Right lobe of liver (tissue), 6 donors: ENCODE measurements at places on chromosomes 5 and 9.

GRCh38 chr5:141681695-141682641, at the start of gene ARAP3:
Gene ARAP3 (minus strand): TSS chr5:141682230. CDS start chr5:141680486, 1,744 bp downstream.
- no peaks in the 10 kb centered on the region for H3K36me3 ChIP-seq
- no peaks in the 10 kb centered on the region for H3K27me3 ChIP-seq
- H3K4me3 ChIP-seq: peak within 1 kb of the TSS; percentile 47
- H3K4me1 ChIP-seq: no peaks in the 10 kb centered on the region

GRCh38 chr5:15564523-15564922, 64.5 kb downstream of the FBXL7 start:
- no peaks in the 10 kb centered on the region for H3K36me3 ChIP-seq
- no peak overlapping the region for H3K4me3 ChIP-seq
- no peak overlapping the region for H3K27ac ChIP-seq
- H3K4me1 ChIP-seq: no peaks in the 10 kb centered on the region
- H3K27me3 ChIP-seq: no peaks in the 10 kb centered on the region

DNA sequence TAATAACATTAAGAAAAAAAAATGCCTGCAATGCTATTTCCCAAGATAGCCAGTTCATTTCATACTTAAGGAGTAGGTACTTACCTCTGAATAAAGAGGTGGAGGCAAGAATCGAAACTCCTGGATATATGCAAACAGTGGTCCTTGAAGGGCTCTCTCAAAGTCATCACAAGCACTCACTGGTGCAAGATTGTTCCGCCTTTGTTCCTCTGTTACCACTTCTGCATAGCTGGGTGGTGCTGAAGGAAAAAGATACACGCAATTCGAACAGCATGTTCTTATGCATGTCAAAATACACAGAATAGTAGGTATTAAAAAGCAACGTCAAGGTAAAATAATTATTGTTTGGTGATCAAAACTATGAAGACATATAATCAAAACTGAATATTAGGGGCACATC, 9.5 kb downstream of the ARRDC3 start:
- peaks cover 15% of the 10 kb centered on the region for H3K36me3 ChIP-seq
- H3K27me3 ChIP-seq: no peaks in the 10 kb centered on the region
- no peaks in the 10 kb centered on the region for H3K4me1 ChIP-seq
- H3K27ac ChIP-seq: no peak overlapping the region
- H3K4me3 ChIP-seq: no peak overlapping the region
- DNase-seq: no peak

- no peaks in the 10 kb centered on the region for H3K27me3 ChIP-seq
- H3K4me1 ChIP-seq: no peaks in the 10 kb centered on the region
- DNase-seq: no peak
These were observed 94.4 kb upstream of the IFNE start for GRCh38 chr9:21576331-21577189.

DNA sequence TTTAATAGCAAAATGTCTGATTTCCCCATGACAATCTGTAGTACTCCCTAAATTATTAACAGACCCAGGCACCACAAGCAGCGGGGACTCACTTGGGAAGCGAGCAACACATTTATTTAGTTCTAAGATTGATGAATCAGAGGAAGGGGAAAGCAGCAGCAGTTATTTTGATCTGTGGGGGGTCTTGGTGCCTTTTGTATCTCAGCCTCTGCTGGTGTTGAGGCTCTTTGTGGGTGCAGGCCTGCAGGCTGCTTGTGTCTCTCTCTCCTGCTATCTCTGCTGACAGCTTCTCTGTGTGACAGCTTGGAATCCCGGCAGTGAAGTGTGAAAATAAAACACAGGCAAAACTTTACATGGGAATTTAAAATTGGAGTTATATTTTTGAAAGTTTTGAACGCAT, 878.2 kb upstream of the DMAC1 start:
- DNase-seq: no peak
- H3K36me3 ChIP-seq: no peaks in the 10 kb centered on the region
- H3K27me3 ChIP-seq: no peaks in the 10 kb centered on the region

DNA sequence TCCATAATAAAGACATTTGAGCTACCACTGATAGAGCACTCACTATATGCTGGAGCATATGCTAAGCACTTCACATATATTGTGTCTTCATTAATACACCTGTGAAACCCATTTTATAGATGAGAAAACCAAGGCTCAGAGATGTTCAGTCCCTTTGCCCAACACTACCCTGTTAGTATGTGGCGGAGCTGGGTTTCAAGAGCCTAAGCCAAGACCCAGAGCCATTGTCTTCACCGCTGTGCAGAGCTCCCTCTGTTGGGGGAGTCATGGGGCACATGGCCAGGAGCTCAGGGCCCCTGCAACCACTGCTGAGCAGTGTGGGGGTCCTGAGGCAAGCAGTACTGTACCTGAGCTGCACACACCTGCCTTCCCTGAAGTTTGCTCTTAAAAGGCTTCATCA, 37.3 kb upstream of the SLC25A51 start:
- H3K4me3 ChIP-seq: no peak overlapping the region
- no peaks in the 10 kb centered on the region for H3K27me3 ChIP-seq
- peaks cover 12% of the 10 kb centered on the region for H3K4me1 ChIP-seq
- no peak for DNase-seq
- no peak overlapping the region for H3K27ac ChIP-seq

GRCh38 chr5:11851416-11851815, 52.8 kb downstream of the CTNND2 start:
- H3K27me3 ChIP-seq: no peaks in the 10 kb centered on the region
- no peak overlapping the region for H3K4me3 ChIP-seq
- no peaks in the 10 kb centered on the region for H3K36me3 ChIP-seq
- no peaks in the 10 kb centered on the region for H3K4me1 ChIP-seq
- H3K27ac ChIP-seq: no peak overlapping the region

DNA sequence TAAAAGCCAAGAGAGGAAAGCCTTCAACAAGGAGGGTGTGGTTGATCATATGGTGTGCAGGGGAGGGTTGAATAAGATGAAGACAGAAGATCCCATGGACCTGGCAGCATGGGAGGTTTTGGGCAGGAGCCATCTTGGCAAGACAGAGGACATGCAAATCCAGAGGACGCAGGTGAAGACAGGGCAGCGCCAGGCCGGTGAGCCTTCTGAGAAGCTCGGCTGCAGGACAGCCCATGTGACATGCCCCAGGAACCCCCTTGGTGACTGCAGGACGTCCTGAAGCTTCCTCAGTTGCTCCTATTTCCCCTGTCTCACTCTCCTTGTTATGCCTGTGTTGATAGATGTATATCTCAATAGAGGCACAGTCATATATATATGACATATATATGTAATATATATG, 159.4 kb downstream of the GADD45G start:
- no peak for DNase-seq
- H3K4me1 ChIP-seq: peaks cover 6% of the 10 kb centered on the region
- H3K36me3 ChIP-seq: no peaks in the 10 kb centered on the region
- H3K4me3 ChIP-seq: no peak overlapping the region
- H3K27ac ChIP-seq: no peak overlapping the region

- H3K4me1 ChIP-seq: no peaks in the 10 kb centered on the region
- H3K36me3 ChIP-seq: no peaks in the 10 kb centered on the region
- no peaks in the 10 kb centered on the region for H3K27me3 ChIP-seq
- DNase-seq: no peak
- no peak overlapping the region for H3K27ac ChIP-seq
These were observed 85.4 kb downstream of the TRIM36 start for GRCh38 chr5:115084246-115084793.

GRCh38 chr5:82445726-82446335, 167.7 kb upstream of the RPS23 start:
- H3K4me3 ChIP-seq: no peak overlapping the region
- no peak for DNase-seq
- H3K27ac ChIP-seq: no peak overlapping the region

- no peaks in the 10 kb centered on the region for H3K27me3 ChIP-seq
- peak; percentile 58 for DNase-seq
- no peaks in the 10 kb centered on the region for H3K36me3 ChIP-seq
- no peak overlapping the region for H3K4me3 ChIP-seq
- no peak overlapping the region for H3K27ac ChIP-seq
- no peaks in the 10 kb centered on the region for H3K4me1 ChIP-seq
These were observed 231.0 kb downstream of the CDK5RAP2 start for GRCh38 chr9:120348951-120349429.

DNA sequence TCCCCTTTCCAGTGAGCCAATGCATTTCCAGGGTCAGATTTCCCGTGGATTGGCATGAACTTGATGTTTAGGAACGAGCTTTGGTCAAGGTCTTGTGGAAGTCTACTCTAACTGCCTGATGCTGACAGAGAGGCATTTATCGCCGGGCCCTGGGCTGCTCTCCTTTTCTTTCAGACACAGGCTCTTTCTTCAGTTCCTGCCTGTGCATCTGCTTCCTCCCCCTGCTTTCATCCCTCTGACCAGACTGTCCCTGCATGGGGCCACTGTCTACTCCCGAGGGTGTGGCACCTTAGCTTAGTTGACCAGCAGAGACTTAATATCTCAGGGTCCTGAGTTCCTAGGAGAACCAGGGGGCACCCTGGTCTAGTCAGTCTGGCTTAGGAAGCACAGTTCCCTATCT, 41.2 kb downstream of the RALGPS1 start:
- H3K27ac ChIP-seq: no peak overlapping the region
- H3K27me3 ChIP-seq: no peaks in the 10 kb centered on the region
- DNase-seq: no peak
- H3K36me3 ChIP-seq: no peaks in the 10 kb centered on the region
- no peaks in the 10 kb centered on the region for H3K4me1 ChIP-seq
- H3K4me3 ChIP-seq: no peak overlapping the region

GRCh38 chr5:52731274-52732027, 56.3 kb upstream of the ITGA1 start:
- no peaks in the 10 kb centered on the region for H3K4me1 ChIP-seq
- H3K4me3 ChIP-seq: no peak overlapping the region
- DNase-seq: no peak
- no peaks in the 10 kb centered on the region for H3K27me3 ChIP-seq

DNA sequence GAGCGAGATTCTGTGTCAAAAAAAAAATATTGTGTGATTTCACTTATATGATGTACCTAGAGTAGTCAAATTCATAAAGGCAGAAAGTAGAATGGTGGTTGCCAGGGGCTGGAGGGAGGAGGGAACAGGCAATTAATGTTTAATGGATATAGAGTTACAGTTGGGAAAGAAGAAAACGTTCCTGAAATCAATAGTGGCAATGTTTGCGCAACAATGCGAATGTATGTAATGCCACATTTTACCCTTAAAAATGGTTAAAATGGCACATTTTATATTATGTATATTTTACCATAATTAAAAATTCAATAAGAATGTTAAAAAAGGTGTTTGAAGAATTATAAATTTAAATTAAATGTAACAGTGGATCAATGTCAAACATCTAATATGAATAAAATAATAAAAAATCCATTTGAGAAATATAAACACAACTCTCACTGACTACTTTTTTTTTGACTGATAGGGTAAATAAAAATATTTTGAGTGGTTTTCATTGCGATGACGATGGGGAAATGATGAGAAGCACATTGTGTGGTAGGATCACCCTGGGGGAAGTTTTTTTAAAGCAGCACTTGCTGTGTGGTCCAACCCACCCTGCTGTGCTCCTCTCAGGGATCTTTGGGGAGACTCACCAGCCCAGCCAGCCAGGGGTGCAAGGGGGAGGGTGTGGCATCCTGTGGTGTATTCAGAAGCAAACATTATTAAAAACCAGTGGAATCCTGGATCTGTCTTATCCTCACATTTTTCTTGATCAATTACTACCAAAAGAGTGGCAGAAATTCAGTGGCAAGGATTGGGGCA, 4.3 kb downstream of the FYB1 start:
- H3K36me3 ChIP-seq: no peaks in the 10 kb centered on the region
- no peak overlapping the region for H3K4me3 ChIP-seq
- no peaks in the 10 kb centered on the region for H3K4me1 ChIP-seq
- DNase-seq: no peak
- no peaks in the 10 kb centered on the region for H3K27me3 ChIP-seq
- no peak overlapping the region for H3K27ac ChIP-seq

DNA sequence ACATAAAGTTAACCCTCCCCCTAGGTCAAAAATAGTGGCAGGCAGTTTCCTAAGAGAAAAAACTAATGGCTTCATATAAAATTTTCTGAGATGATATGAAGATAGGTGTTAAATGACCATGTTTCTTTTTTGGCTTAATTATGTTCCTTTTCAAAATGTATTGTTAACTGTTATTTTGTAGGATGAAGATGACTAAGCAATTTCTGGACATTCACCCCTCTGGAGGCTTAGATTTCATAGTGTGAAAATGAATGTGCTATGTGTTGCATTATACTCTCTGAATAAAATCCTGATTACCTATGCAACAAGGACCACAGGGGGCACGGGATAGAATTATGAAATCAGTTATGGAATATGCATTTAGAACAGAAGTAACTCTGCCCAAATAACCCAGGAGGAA, 233.5 kb downstream of the MRPS30 start:
- no peaks in the 10 kb centered on the region for H3K27me3 ChIP-seq
- DNase-seq: no peak
- no peaks in the 10 kb centered on the region for H3K4me1 ChIP-seq
- no peak overlapping the region for H3K27ac ChIP-seq

GRCh38 chr9:33472171-33472880, 1.4 kb downstream of the NOL6 start:
- peaks cover 14% of the 10 kb centered on the region for H3K4me1 ChIP-seq
- peaks cover 16% of the 10 kb centered on the region for H3K36me3 ChIP-seq
- no peak overlapping the region for H3K4me3 ChIP-seq
- no peak overlapping the region for H3K27ac ChIP-seq
- H3K27me3 ChIP-seq: no peaks in the 10 kb centered on the region

- no peak overlapping the region for H3K4me3 ChIP-seq
- no peaks in the 10 kb centered on the region for H3K36me3 ChIP-seq
- no peak for DNase-seq
These were observed 11.1 kb upstream of the ARAP3 start for GRCh38 chr5:141692919-141693725.

- no peaks in the 10 kb centered on the region for H3K36me3 ChIP-seq
- H3K27me3 ChIP-seq: no peaks in the 10 kb centered on the region
- H3K4me3 ChIP-seq: no peak overlapping the region
- no peaks in the 10 kb centered on the region for H3K4me1 ChIP-seq
- H3K27ac ChIP-seq: no peak overlapping the region
These were observed 603.8 kb downstream of the TLE4 start for GRCh38 chr9:80175286-80176150.

- no peak within 1 kb of the TSS for H3K27ac ChIP-seq
- no peaks in the 10 kb centered on the region for H3K4me1 ChIP-seq
- DNase-seq: no peak
- no peaks in the 10 kb centered on the region for H3K36me3 ChIP-seq
- H3K27me3 ChIP-seq: no peaks in the 10 kb centered on the region
These were observed at the start of gene IL33 for GRCh38 chr9:6215562-6215961. Gene IL33 (plus strand): TSS chr9:6215807. CDS start chr9:6241695, 25,888 bp downstream.

GRCh38 chr5:93595420-93596147, 12.6 kb downstream of the NR2F1 start:
- H3K4me1 ChIP-seq: no peaks in the 10 kb centered on the region
- no peak overlapping the region for H3K4me3 ChIP-seq
- no peak overlapping the region for H3K27ac ChIP-seq
- no peaks in the 10 kb centered on the region for H3K36me3 ChIP-seq

DNA sequence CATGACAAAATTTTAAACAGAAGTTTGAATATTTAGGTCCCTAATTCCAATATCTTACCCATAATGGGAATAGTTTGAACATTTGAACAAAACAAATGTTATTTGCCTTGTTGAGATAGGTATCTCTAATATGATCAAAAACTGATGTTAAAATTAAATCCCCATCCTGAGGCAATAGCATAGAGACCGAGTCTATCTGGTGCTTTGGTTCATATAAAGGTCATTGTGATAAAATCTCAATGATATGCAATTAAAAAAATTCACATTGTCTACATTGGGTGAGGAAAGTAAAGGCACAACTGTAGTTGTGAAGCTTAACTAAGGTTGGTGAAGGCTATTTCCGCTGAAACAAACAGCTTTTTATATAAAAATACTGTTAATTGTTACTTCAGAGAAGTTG, 318.3 kb downstream of the CAAP1 start:
- no peaks in the 10 kb centered on the region for H3K27me3 ChIP-seq
- no peaks in the 10 kb centered on the region for H3K4me1 ChIP-seq
- H3K36me3 ChIP-seq: no peaks in the 10 kb centered on the region
- no peak for DNase-seq
- no peak overlapping the region for H3K27ac ChIP-seq
- H3K4me3 ChIP-seq: no peak overlapping the region
